ENCODE measurements at places on chromosomes 16 and 17.

DNA sequence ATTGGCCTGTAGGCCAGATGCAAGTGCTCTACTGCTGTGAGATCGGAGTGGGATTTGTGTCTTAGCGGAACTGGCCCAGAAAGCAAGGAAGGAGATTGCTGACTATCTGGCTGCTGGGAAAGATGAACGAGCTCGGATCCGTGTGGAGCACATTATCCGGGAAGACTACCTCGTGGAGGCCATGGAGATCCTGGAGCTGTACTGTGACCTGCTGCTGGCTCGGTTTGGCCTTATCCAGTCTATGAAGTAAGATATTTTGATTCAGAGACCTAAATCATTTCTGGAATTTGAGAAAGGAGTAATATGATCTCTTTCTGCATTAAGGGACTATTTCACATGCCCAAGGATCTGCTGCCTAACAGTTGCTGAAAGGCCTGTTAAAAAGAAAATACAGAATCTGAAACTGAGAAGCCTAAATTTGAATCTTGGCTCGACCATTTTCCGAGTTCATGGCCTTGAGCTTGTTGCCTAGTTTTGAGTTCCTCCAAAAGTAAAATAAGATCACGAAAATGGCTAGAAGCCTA, 21.1 kb downstream of the IST1 start:
- peak; percentile 22 for DNase-seq

GRCh38 chr16:19743816-19744159, 25.7 kb downstream of the IQCK start:
- DNase-seq = no peak

DNA sequence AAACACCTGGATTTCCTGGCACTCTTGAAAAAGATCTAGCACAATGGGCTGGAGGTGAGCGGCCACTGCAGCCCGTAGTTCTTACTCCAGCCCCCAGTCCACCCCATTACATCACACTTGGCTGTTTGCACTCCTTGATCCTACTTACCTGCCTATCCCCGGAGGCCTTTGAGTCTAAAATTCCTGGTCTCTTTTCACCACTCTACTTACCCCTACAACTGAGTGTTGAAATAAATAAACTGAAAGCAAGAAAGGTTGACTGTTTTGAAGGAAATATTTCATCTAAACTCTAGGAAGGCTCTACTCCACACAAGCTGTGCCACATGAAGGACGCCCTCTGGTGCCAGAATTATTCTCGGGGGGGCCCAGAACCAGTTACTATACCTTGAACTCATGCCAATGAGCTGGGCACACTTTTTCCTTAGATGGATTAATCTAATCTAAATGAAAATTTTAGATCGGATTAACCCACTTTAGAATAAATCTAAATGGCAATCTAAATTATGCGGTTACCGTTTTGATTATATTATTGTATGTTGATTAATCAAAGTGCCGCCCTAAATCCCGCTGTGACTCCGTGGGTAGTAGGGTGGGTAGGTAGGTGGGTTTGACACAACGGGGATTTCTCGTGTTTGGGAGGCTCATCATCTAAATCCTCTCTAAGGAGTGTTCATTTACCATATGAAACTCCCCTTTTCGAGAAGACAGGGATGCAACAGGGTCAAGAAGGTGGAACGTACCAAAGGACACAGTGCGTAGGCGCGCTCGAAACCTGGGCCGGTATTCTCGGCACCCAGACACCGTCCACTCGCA, 651 bp upstream of the EIF1 start:
- peak; percentile 43 for DNase-seq

DNA sequence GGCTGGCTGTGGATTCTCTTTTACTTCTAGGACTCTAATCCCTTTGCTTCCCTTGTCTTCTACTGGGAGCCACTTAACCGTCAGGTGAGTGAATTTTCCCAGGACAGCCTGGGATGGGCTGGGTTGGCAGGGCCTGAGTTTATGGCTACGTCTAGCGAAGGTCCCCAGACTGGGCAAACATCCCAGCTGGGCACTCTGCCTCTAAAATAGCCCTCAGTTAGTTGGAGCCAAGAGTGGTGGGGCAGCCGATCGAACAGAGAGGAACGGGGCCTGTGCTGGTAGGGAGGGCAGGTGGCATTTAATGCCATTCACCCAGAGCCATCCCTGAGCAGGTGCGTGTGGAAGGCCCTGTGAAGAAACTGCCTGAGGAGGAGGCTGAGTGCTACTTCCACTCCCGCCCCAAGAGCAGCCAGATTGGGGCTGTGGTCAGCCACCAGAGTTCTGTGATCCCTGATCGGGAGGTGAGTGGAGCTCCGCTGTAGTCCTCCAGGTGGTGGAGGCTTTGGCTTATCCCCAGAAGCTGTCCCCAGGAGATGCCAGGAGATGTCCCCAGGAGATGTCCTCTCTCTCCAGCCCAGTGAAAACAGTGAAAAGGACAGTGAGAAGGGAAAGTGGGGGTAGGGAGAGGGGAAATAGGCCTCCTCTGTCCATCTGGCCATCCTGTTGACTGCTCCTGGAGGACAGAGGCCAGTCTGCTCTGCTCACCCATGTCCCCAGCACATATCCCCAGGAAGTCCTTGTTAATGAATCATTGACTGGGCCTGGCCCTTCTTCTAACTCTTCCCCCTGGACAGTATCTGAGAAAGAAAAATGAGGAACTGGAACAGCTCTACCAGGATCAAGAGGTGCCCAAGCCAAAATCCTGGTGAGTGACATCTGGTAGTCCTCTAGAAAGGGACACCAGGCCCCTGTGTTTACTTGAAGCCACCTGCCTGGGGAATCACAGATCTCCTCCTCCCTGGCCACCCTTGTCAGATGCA, 4.4 kb downstream of the PNPO start:
- no peak for DNase-seq

DNA sequence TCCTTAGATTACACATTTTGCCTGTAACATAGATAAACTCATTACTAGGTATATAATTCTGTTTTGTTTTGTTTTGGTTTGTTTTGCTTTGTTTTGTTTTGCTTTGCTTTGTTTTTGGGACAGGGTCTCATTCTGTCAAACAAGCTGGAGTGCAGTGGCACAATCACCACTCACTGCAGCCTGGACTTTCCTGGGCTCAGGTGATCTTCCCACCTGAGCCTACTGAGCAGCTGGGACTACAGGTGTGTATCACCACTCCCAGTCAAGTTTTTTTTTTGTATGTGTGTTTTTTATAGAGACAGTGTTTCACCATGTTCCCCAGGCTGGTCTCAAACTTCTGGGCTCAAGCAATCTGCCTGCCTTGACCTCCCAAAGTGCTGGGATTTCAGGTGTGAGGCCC, 1.3 kb upstream of the CCL4L2 start:
- DNase-seq = no peak

DNA sequence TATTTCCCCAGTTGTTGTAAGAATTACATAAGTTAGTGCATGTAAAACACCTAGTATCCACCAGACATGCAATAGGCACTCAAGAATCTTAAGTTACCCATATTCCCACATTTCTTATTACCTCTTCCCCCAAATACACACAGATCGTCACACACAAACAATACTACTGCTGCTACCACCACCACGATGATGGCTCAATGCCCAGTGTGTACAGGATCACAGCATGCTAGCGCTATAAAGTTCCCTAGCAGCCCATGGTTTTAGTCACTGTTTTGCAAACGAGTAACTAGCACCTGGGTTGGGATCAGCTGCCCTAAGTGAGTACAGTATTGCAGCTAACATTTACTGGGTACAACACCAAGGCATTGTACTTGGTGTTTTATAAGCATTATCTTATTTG, 411.7 kb downstream of the UTP18 start:
- DNase-seq = no peak

DNA sequence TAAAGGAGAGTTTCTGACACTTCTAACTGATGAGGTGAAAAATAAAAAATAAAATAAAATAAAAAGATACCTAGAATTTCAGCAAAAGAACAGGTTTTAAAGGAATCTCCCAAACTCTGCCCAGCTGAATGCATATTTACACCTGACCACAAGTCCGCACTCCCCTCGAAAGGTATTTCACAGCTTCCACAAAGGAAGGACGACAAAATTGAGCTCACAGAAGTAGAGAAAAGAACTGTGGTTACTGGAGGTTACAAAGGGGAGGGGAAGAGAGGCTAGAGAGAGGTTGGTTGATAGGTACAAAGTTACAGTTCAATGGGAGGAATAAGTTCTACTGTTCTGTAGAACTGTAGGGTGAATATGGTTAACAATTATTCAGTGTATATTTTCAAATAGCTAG, 5.0 kb downstream of the LITAF start:
- DNase-seq = no peak

DNA sequence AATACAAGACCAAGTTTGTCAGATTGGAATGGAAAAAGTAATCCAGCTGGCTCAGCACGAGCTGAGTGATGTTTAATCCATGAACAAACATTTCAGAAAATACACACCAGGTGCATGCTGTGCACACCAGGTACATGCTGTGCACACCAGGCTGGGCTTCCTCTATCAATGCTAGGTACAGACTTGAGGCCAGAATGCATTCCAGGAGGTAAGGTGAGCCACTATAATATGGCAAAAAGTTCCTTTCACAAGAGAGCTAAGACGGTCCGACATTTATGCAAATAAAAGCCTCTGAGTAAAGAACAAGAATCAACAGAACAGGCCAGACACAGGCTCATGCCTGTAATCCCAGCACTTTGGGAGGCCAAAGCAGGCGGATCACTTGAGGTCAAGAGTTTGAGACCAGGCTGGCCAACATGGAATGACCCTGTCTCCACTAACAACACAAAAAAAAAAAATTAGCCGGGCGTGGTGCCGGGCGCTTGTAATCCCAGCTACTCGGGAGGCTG, 128.2 kb downstream of the ZNF778 start:
- DNase-seq = no peak

DNA sequence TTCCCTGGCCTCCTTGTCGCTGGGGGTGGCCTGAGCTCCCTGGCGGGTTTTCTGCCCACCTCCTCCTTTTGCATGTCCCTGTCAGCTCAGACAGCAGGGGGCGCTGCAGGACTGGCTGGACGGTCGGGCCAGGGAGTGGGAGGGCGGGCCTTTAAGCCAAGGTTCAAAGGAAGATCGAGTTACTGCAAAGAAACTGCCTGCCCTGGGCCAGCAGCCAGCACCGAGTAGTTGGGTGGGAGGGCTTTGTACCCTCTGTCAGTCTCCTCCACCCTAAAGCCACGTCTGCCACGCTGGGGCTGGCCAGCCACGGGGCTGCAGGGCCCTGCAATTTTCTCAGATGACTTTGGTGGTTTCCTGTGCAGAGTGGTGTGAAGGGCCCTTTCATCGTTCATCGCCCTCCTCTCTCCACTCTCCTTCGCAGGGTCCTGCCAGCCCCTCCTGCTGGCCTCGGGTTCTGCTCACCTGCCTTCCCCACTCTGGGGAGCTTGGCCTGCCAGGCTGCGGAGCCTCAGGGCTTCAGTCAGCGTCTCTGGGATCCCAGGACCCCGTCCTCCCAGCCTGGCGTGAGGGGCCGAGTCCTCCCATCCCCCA, 12.3 kb downstream of the GPR142 start:
- peak; percentile 74 for DNase-seq

DNA sequence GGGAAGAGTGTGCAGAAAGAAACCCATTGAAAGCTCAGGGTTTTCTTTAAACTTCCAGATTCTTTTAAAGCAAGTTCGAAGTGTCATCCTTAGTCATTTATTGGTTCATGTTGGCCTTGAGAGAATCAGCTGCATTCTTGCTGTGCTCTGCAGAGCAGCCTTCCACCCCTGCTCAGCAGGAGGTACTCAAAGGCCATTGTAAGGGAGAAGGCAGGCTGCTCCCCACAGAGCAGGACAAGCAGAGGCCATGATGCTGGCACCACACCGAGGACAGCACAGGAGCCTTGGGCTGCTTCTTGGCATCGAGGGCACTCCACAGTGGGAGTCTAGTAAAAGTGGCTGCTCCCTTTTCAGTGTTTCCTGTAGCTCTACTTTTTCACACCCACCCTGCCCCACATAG, 29.6 kb downstream of the NMT1 start:
- DNase-seq = no peak

- no peak for DNase-seq
Observed at GRCh38 chr16:24535827-24536226, 3.5 kb upstream of the RBBP6 start.

GRCh38 chr17:55271223-55271571, 6.4 kb downstream of the HLF start:
- no peak for DNase-seq

GRCh38 chr17:54381482-54381881, 519.2 kb upstream of the TOM1L1 start:
- no peak for DNase-seq

DNA sequence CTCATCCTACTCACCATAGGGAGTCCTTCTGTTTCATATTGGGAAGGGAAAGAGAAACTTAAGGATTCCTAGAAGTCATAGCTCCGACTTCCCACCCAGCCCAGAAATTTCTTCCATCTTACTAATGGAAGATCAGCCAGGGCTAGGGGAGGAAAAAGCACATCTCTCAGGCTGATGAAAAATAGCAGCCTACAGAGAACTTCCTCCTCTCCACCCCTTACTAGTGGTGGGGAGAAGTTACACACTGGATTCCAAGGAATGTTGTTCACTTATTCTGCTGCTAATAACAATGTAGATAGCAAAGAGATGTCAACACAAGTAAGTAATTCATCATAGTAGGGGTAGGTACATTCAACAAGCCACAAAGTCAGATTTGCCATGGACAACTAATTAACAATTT, 94.4 kb downstream of the SPACA3 start:
- no peak for DNase-seq

- peak; percentile 41 for DNase-seq
Observed at GRCh38 chr16:14502932-14503741, 126.9 kb downstream of the PARN start.

DNA sequence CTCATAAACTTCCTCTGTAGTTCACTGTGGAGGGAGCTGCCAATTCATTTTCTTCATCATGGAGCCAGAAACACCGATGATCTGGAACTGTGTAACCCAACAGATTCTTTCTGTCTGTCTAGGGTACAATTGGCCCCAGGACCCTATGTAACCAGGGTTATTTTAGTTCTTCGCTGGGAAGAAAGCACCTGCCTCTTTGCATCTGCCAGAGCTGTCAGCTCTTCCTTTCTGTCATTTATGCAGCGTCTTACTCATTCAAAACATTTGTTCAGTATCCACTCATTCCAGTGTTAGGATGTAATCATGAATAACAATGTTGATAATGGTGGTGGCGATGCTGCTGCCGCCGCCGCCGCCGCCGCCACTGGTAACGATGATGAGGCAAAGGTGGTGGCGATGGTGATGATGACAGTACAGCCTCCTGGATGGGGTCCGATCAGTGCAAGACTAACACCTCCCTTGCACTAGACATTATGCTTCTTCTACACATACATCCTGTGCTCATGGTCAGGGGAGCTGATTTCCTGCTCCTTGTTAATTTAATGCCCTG, 46.1 kb downstream of the IRX5 start:
- no peak for DNase-seq

DNA sequence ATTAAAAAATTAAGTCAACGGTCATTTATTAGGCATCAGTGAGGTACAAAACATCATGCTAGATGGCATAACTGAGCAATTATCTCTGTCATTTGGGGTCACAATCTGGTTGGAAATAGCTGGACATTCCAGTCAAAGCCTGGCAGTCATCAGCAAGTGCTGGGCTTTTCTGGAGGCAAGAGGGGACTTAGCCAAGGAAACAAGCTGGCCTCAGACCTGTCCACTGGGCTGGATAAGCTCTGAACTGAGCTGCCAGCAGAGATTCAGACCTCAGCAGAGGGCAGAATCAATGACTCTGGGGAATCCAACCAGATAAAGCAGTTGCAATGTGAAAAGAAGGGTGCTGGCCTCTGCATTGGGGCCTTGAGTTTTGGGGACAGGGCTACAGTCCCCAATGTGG, 161.9 kb upstream of the NOL11 start:
- DNase-seq = no peak

- peak; percentile 91 for DNase-seq
Observed at GRCh38 chr17:50423553-50424159, 2.4 kb upstream of the ACSF2 start.

- peak; percentile 7 for DNase-seq
Observed at GRCh38 chr16:73268366-73268993, 220.6 kb upstream of the ZFHX3 start.

All from fibroblast of the aortic adventitia (primary cell).